Heart left ventricle (tissue), 16 donors: ENCODE measurements at places on chromosomes 7 and 10. TPM values are rescaled to one million over a fixed set of nuclear protein-coding genes. Genes with fewer than 3 reads are reported as not detected.

PNLIPRP1 gene
- 0.08 TPM for polyA plus RNA-seq

TMEM139 gene
- 4.1 TPM for polyA plus RNA-seq

PTPN12 gene
- 33.9 TPM for polyA plus RNA-seq

CFTR gene
- 0.04 TPM for polyA plus RNA-seq

ZNF394 gene
- 16.0 TPM for polyA plus RNA-seq

NUTM2A gene
- 3.8 TPM for polyA plus RNA-seq

RHOBTB1 gene
- polyA plus RNA-seq: 6.4 TPM

GNAT3 gene
- not detected for polyA plus RNA-seq

EGFR gene
- 2.3 TPM for polyA plus RNA-seq

SNX10 gene
- polyA plus RNA-seq: 0.82 TPM

SPDYE9 gene
- not detected for polyA plus RNA-seq

MOGAT3 gene
- polyA plus RNA-seq: not detected

BICC1 gene
- polyA plus RNA-seq: 2.1 TPM

STAG3 gene
- 0.88 TPM for polyA plus RNA-seq

ANLN gene
- 0.08 TPM for polyA plus RNA-seq

LAMB1 gene
- 51.6 TPM for polyA plus RNA-seq

AIMP2 gene
- 72.3 TPM for polyA plus RNA-seq

NCF1 gene
- 1.0 TPM for polyA plus RNA-seq

PIP gene
- polyA plus RNA-seq: not detected

DNTT gene
- polyA plus RNA-seq: not detected

PPP1R3A gene
- polyA plus RNA-seq: 17.2 TPM

GIMAP5 gene
- 22.2 TPM for polyA plus RNA-seq

INSYN2A gene
- 0.01 TPM for polyA plus RNA-seq
